ENCODE measurements at places on chromosomes 4 and X.

DNA sequence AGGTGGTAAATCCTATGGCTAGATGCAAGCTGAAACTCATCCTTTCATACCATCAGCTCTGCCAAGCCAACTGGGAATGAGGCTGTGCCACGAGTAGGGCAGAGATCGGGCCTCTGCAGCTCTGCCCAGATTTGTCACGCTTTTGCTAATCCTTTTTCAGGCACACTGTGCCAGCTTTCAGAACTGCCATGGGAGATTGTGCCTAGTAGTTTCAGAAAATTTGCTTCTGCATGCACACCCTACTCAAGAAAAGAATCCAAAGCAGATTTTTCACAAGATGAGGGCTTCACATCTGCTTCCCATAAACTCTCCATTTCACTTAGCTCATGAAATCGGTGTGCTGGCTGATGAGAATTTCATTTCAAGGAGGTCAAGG lies 3.3 kb upstream of the ADH7 start:
- no peak for DNase-seq

DNA sequence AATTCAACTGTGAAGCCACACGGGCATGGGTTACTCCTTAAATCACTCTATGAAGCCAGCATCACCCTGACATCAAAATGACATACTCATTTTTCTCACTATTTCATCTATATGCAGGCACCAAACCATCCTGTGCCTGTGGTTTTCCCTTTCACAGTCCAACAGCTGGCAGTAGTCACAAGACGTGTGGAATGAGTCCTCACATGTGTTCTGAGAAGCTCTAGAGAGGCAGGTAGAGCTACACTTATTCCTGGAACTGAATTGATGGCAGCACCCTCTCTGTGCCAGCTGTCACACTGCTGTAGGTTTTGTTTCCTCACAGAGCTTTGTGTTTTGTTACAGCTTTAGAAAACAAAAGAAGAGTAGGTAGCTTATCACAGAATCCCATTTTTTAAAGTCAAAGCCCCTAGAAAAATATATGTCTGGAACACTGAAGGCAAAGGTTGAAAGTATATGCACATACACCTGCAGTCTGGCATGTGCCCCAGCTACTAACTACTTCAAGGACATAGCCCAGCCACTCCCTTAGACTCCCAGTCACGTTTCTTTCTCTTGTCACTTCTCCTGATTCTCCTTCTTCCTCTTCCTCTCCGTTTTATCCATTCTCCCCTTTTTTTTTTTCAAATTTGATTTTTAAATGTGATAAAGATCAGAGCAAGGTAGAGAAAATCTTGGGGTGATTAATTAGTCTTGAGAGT lies 107.1 kb downstream of the ANXA10 start:
- no peak for DNase-seq

- no peak for DNase-seq
These were observed 84.8 kb upstream of the BMP2K start for GRCh38 chr4:78691334-78691754.

DNA sequence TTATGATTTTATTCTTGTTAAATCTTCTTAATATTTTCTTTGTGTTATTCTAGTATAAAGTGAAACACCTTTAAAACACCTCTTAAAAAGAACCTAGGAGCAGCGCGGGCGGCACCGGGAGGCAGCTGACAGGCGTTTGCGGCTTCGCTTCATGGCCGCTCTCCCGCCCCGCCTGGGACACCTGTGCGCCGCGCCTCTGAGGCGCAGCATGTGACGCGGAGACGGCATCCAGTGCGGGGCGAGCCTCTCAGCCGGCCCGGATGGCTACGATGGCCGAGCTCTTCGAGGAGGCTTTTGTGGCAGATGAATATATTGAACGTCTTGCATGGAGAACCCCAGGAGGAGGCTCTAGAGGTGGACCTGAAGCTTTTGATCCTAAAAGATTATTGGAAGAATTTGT lies 1592.7 kb downstream of the TECRL start:
- no peak for DNase-seq

DNA sequence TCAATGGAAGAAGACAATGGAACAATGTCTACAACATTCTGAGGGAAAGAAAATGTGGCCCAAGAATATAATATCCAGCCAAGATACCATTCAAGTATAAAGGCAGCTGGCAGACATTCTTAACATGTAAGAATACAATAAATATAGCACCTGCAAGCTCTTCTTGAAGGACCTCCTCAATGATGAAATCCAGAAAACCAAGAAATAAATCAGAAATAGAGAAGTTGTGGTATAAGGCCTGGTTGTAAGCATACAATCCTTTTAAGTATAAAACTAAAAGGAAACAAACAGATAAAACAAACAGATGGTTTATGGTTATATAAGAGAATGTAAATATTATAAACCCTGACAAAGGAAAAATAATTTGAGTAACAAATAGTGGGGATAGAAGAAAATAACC lies 33.4 kb downstream of the SYTL4 start:
- no peak for DNase-seq

- DNase-seq = no peak
These were observed 12.5 kb upstream of the ART3 start for GRCh38 chr4:76061982-76062381.

GRCh38 chr4:140125374-140125773 lies 28.6 kb downstream of the MAML3 start:
- DNase-seq = no peak

GRCh38 chrX:31811106-31811505 lies 739.3 kb upstream of the FTHL17 start:
- no peak for DNase-seq

DNA sequence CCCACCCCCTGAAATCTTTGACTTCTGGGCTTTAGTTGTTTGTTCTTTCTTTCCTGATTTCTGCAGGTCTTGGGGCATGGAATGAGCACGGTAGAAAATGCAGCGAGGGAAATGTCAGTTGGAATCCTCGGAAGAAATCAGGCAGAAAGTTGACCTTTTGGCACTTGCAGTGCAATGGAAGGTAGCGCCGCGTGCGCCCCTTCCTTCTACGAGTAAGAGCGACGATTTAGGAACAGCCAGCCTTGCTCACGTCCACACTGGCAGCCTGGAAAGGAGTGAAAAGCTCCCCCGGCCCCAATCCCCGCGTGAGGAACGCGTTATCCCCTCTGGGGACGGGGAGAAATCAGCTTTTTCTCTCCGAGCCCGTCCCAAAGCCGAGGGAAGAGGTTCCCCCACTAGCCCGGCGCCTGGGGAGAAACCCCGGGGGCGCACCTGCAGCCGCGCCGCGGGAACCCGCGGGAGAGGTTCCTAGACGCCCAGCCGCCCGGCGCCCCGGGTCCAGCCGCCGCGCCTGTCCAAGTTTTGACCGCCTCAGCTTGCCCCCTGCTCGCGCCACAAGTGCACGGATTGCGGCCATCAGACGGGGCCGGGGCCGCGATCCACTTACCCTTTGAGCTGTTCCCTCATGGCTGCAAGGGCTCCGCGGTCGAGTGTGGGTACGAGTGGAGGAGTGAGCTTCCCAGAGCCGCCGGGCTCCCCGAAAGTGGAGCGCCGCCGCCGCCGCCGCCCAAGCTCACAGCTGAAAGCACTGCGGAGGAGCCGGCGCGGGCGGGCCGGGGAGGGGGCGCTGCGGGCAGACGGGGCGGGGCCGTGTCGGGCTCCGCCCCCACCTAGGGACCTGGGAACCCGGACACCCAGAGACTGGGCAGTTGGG lies 194.6 kb upstream of the FTHL17 start:
- DNase-seq = no peak

DNA sequence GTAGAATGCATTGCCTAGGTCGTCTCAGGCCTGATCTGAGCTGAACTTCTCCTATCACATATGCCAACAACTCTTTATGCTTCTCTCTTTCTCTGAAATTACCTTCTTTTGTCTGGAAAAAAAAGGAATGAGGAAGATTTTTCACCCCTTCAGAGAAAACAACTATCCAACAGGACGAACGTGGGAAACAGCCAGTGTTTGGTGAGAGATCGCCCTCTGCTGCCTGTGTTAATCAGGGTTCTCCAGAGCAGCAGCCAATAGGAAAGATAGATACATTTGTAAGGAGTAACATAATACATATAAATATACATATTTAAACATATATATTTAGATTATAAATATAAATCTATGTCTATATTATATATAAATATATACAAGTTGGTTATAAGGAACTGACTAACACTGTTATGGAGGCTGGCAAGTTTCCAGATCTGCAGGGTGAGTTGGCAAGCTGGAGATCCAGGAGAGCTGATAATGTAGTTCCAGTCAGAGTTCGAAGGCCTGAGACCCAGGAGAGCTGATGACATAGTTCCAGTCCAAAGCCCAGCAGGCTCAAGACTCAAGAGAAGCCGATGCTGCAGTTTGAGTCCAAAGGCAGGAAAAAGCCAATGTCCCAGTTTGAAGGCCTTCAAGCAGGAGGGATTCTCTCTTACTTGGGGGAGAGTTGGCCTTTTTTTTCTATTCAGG lies 13.3 kb downstream of the CETN2 start:
- DNase-seq = no peak

DNA sequence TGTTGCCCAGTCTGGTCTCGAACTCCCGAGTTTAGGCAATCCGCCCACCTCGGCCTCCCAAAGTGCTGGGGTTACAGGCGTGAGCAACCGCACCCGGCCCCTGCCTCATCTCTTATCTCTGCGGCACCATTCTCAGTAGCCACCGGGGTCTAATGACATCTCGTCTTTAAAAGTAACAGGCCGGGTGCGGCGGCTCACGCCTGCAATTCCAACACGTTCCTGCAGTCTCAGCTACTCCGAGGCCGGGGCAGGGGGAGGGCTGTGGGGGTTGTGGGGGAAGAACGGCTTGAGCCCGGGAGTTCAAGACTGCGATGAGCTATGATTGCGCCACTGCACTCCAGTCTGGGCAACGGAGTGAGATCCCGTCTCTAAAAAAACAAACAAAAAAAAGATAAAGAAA lies 28.8 kb downstream of the ING2 start:
- no peak for DNase-seq

- DNase-seq = no peak
These were observed 16.4 kb downstream of the BANK1 start for GRCh38 chr4:101806914-101807313.

DNA sequence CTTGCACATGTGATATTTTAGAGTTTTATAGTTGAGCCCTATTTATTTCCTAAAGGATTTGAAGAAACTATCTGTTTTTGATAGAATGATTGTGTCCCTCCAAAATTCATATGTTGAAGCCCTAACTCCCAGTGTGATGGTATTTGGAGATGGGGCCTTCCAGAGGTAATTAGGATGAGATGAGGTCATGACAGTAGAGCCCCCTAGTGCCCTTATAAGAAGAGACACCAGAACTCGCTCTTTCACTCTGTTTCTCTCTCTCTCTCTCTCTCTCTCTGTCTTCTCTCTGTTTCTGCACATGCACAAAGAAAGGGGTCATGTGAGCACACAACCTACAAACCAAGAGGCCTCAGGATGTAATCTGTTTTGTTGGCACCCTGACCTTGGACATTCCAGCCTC lies 921.9 kb upstream of the DIAPH2 start:
- no peak for DNase-seq

GRCh38 chr4:7020856-7021255 lies 22.3 kb upstream of the TADA2B start:
- no peak for DNase-seq

- no peak for DNase-seq
These were observed at the start of gene ERVMER34-1 for GRCh38 chr4:52750819-52751486. ERVMER34-1 (minus strand) TSS chr4:52751425; CDS start chr4:52745520, 5,905 bp downstream.

DNA sequence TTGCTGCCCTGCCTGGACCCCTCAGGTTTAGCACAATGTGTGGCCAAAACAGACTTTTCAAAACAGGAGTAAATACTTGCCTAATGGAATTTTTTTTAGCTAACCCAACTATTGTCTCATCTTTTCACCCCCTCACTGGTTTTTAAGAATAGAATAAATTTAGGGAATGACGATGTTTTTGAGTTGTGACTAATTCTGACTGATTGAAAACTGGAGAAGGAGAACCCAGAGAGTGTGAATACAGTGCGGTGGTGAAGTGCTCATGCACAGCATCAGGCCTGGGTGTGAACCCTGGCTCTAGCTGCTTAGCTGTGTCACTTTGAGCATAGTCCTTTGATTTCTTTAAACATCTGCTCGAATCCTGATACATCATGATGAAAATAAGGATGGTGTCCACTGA lies 10.5 kb downstream of the ANTXR2 start:
- no peak for DNase-seq

DNA sequence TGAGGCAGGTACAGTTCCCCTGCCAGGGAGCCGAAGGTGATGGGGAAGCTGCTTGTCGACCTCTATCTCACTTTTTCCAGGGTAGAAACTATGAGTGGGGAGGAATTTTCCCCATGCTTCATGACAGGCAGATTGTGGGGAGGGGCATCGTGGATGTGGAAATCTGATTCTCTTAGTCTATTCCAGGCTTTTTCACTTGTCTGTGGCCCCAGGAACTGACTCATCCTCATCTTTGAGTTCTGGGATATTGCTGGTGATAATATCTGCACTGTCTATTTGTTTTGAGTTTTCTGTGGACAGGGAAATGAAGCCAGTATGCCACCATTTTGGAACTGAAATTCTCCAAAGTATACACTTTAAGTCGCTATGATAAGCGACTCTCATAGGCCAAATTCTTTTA lies 7.6 kb upstream of the TLR2 start:
- DNase-seq = no peak

GRCh38 chr4:180828455-180829018 lies 1414.7 kb upstream of the TENM3 start:
- peak; percentile 57 for DNase-seq

GRCh38 chrX:95539041-95539440 lies 1145.6 kb upstream of the DIAPH2 start:
- no peak for DNase-seq

DNA sequence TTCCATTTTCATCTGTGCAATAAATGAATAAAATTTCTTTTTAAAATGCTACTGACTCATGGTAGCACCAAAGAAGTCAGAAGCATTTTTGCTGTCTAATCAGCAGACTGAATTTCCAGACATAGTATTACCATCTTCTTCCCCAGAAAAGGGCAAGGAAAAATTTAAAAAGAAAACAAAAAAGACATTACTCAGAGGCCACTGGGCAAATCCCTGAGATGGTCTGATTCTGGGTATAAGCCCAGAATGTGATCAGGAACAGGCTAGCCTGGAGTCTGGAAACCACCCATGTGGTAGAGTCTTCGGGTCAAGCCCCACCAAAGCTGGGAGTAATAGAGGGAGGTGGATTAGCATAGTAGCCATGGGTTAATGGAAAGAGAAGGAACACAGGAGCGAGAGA lies 342.8 kb downstream of the FBXW7 start:
- DNase-seq = peak; percentile 33

DNA sequence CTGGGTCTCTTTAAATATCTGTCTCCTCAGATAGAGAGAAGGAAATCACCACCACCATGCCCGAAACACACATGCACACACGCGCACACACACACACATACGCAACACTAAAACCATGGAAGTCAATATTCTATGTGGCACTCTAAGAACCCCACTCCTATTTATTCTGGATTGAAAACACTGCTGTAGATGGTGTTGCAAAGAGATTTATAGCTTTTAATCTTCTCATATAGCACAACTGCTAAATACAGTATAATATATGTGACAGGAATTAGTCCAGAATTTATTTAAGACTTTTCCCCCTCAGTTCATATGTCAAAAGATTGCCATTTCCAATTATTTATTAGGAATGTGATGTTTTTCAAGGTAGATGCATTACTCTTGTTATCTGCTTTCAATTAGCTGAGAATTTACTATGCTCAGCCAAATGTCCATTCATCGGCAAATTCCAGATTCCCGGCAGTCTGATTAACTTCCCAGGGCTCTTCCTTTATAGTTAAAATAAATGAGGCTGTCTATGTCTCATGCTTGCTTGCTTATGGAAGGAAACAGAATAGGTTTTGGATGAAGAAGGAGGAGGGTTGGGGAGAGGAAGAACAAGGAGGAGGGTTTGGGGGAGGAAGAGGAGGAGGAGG lies 115.4 kb upstream of the NDP start:
- no peak for DNase-seq

Measured in AG09309 (cell line).